Caudate nucleus (tissue), 63 donors: ENCODE measurements at places on chromosomes 4 and X.

- DNase-seq: no peak
These were observed 5.8 kb downstream of the CNKSR2 start for GRCh38 chrX:21379991-21380390.

GRCh38 chrX:127943571-127943970 lies 108.6 kb downstream of the ACTRT1 start:
- no peak for DNase-seq

DNA sequence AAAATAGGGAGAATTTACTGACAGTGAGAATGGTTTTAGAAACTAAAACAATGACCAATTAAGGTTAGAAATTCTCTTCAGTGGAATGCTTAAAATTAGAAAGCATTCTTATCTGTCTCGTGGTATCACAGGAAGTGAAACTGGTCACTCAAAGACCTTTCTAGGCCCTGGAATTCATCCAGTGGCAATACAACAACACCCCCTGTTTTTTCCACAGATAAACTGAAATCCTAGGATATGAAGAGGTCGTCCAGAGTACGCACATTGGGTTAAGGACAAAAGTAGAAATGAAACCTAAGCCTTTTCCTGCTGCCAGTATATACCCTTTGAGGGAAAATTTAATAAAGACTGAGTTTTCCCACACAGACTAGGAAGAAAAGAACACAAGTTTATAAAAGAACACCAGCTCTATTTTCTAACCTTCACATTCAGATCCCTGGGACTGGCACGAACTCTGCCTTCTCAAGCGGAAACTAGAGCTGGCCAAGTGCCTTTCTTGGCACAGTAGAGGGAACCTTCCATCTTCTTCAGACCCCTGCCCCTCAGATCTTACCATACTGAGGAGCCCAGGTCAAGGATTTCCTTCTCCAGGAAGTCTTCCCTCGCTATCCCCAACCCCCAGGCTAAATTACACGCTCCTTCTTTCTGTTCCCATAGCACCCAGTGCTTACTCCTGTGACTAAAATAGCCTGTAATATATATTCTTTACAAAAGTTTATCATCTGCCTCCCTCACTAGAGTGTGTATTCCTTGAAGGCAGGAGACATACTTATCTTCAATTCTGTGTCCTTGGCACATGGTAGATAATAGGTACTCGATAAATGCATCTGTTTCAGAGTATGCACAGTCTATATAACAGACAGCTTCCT lies 16.9 kb downstream of the LHFPL1 start:
- DNase-seq: no peak

DNA sequence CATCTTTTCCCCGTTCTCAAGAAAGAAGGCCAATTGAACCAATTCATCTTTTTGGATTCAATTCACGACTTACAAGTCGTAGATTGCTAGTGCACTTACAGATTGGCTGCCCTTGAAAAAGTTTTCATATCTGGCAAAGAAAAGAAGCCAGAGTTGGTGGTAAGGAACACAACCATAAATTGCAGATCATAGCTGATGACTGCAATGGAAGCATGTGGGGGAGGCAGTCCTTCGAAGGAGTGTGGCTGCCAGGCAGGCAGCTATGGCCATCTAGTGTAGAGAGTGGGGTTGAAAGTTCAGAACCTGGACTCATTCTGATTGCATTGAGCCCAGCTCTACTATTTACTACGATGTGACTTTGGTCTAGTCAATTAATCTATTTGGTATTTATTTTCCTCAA lies 4.5 kb downstream of the GPM6A start:
- no peak for DNase-seq

DNA sequence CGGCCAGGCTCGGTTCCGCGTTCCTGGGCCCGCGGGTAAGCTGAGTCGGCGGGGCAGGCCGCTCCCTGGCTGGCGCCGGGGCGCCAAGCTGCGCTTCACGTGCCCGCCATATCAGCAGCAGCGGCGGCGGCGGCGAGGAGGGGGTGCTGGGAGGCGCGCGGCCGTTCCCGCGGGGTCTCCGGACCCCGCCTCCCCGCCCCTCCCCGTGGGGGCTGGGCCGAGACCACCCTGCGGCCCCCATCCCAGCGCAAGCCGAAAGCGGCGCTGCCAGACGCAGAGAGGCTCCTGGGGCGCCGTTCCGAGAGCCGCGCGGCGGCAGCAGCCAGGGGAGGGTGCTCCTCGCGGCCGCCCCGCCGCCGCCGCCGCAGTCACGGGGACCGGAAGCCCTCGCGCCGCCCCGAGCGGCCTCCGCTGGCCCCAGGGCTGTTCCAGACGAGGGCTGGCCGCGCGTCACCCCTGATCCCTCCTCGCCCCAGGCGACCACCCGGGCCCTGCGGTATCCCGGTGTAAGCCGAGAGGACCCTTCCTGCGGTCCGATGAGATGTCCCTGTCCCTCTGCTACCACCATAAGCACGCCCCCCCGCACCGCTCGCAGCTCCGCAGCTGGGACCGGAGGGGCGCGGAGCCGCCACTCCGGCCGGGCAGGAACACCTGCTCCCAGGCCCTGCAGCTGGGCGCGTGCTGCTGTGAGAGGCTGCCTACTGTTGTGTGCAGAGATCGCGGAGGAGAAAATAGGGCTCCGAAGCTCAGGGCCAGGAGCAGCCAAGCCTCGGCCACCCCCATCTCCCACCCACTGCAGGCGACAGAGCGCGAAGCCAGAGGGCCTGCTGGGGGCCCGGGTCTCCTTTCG lies 7.5 kb upstream of the BCOR start:
- DNase-seq: peak; percentile 1

DNA sequence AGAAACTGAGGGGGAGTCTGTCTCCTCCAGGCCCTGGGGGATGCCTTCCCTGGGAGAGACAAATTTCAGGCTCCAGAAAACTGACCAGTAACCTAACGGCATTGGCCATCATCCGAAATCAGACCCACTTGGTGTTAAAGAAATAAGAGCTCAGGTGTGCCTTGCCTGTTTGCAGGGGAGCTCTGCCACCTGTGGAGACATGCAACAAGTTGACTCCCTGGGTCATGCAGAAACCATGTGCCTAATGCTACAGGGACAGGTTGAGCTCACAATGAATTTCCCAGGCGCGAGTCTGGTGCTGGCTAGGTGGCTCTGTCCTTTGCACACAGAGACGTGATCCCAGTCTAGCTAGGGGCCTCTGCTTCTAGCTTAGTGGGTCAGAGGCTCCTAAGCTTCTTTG lies 95.8 kb upstream of the KIT start:
- DNase-seq: no peak

GRCh38 chr4:69058410-69059059 lies 37.7 kb upstream of the UGT2B7 start:
- no peak for DNase-seq

DNA sequence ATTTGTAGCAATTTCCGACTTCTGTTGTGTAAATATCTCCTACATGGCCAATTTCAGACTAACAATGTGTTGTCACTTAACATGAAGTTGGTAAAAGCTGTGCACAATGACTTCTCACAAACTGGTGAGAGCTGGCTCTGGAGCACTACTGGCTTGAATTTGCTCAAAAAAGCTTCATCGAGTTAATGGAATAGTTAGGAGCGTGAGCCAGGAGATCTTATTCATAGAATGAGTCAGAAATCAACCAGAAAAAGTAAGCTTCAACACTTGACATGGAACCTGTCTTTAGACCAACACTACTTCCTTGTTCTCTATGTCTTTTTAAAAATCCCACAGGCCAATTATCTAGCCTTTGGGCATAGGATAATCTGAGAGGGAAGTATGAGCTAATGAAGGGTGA lies 7.9 kb upstream of the CHRDL1 start:
- DNase-seq: no peak

DNA sequence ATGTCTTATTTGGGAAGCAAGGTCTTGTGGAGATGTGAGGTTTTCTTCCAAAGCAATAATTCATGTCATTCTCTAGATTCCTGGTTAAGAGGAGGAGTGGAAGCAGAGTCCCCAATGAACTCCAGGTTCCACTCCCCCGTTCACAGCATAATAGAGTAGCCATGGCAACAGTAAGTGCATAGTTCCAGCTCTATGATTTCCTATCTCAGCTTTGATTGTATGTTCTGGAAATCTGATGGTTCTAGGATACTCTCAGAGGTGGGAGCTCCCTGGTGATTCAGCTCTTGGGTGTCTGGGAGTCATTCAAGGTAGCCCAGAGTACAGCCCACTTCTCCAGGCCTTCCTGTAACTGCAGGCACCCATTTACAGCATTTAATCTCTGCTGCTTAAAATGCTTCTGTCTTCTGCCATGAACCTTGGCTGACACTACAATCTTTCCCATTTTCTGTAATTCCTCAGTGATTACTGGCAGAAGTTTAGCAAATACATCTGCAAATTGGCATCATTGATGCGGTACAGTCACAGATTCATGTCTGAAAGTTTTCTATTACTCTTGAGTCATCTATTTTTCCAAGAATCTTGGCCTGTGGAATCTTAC lies 242.0 kb downstream of the MAPK10 start:
- DNase-seq: no peak

GRCh38 chr4:88350786-88351185 lies 27.9 kb upstream of the HERC6 start:
- DNase-seq: no peak

GRCh38 chrX:123357941-123358340 lies 173.9 kb downstream of the GRIA3 start:
- DNase-seq: no peak

- no peak for DNase-seq
These were observed 2.2 kb downstream of the WFS1 start for GRCh38 chr4:6271701-6272465.

GRCh38 chr4:51858605-51859202 lies 15.8 kb downstream of the DCUN1D4 start:
- no peak for DNase-seq

GRCh38 chr4:113328514-113328913 lies 279.1 kb downstream of the ANK2 start:
- DNase-seq: no peak

DNA sequence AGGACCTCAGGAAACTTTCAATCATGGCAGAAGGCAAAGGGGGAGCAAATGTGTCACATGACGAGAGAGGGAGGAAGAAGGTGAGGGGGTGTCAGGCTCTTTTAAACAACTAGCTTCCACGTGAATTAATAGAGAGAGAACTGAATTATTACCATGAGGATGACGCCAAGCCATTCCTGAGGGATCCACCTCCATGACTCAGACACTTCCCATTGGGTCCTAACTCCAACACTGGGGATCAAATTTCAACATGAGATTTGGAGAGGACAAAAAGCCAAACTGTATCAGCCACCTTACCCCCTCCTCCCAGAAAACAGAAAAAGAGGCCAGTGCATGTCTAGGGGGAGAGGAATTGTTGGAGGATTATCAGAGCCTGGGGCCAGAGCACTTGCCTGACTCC lies 40.4 kb upstream of the LAS1L start:
- no peak for DNase-seq

DNA sequence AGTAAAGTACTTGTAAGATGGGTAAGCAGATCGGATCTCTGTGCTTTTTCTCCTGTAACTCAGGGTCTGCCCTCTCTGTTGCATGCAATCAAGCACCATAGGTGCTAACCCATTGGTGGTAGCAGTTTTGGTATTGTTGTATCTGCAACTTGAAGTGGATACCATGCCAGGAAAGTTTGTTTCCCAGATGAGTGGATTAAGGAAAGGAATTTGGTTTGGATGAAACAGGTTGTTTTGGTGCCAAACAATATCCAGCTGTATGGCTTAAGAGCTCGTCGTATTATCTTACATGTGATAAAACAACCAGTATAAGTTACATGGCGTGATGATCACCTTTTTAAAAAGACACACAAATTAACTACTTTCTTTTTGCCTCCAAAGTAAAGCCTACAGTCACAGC lies 280.9 kb upstream of the TENM3 start:
- no peak for DNase-seq

DNA sequence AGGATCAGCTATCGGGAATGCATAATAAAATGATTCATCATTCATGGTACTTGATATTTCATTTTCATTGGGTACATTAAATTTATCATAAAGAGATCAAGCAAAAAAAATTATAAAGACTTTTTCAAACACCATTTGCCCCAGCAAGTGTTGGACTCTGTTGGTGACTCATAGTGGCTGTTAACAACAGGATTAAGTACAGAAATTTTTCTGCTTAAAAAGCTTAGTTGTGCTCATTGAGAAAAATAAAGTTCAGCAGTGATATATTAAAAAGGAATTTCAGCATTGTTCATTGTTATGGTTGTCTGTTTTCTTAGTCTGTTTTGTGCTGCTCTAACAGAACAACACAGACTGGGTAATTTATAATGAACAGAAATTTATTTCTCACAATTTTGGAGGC lies 86.2 kb upstream of the PCDH10 start:
- DNase-seq: no peak

DNA sequence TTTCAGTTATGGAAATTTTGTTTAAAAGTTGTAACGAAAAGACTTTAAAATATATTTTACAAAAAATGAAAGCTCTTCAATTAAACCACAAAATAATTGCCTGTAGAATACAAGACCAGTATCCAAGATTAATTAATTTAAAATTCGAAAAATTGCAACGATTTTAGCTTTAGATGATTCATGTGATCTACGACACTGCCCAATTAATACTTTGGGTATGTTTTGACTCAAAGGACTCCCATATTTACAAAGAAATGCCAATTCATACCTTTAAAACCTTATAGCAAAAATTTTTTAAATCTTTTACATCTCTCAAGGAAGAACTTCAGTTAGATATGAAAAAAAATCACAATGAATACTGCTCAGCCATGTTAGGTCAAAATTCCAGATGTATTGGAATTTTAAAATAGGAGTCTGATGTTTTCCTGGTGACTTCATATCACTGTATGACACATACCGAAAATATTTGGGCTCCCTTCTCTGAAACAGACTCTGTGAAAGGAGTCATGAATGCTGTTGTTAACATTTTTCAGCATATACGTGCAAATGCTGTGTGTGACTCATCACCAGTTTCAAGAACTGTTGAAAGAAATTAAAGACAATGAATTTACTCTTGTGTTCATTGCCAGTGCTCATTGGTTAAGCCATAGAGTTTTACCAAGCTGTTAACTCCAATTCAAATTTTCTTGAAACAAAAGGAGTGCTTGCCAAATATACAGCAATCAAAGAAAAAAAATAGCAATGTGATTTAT lies 13.8 kb upstream of the SMS start:
- no peak for DNase-seq

GRCh38 chr4:142339053-142339452 lies 507.0 kb downstream of the INPP4B start:
- DNase-seq: no peak

DNA sequence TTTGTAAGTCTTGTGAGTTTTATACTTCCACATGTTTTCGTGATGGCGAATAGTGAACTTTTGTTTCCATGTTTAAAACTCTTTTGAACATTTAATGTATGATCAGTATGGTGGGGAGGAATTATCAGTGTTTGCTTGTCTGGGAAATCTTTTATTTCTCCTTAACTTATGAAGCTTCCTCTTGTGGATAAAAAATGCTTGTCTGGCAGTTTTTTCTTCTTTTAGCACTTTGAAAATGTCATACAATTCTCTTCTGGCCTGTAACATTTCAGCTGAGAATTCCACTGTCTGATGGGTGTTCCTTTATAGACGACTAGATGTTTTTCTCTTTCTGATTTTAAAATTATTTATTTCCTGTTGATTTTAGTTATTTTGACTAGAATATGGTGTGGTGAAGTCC lies 576.0 kb downstream of the DACH2 start:
- no peak for DNase-seq
